ENCODE measurements at places on chromosomes 13 and 19.

GRCh38 chr13:33862016-33862415 is 44.1 kb downstream of the RFC3 start:
- no peak for DNase-seq

DNA sequence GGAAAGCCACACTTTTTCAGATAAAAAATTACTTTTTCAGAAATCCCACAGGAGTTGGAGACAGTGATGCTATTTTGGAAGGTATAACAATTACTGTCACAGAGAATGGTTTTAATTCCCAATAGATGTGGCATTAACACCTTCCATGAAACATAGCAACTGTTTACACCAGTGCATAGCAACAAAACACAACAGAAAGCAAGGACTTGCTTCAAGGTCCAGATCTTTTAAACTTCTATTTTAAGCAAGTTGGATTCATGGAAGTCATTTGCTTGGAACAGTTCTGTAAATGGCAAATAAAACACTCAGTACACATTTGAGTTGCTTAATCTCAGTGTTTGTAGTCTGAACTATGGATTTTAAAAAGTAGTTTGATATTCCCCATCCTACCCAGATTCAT is 385.9 kb upstream of the SPRY2 start:
- no peak for DNase-seq

DNA sequence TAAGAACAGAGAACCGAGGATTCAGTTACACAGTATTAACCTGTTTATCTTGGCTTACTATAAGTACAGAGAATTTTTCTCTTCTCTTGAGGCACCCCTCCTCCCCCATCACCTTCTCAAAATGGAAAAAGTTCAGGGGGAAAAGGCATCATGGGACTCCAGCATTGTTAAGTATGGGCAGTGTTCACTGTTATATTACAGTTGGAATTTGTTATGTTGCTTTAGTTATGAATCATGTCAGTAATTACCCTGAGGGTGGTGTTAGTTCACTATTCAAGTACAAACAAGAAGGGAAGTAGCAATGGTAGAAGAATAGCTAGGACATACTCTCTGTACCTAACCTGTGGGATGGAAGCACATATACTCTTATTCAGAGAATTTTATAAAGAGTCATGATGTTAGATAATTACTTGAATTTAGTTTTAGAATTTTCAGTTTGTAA is 12.0 kb downstream of the LPAR6 start:
- peak; percentile 56 for DNase-seq

DNA sequence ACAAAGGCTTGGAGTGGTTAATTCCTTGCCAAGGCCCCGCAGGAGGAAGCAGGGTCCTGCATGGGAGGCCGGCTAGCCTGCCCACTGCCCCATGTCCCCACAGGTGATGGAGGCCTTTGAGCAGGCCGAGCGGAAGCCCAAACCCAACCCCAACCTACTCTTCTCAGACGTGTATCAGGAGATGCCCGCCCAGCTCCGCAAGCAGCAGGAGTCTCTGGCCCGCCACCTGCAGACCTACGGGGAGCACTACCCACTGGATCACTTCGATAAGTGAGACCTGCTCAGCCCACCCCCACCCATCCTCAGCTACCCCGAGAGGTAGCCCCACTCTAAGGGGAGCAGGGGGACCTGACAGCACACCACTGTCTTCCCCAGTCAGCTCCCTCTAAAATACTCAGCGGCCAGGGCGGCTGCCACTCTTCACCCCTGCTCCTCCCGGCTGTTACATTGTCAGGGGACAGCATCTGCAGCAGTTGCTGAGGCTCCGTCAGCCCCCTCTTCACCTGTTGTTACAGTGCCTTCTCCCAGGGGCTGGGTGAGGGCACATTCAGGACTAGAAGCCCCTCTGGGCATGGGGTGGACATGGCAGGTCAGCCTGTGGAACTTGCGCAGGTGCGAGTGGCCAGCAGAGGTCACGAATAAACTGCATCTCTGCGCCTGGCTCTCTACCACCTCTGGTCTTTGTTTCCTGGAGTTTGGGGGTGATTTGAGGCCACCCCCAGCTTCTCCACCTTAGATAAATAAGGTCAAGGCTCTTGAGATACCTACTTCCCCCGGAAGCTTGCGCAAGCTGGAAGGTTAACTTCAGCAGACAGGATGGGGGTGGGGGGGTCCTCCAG is 2.6 kb downstream of the B3GNT8 start:
- DNase-seq, result no peak

GRCh38 chr13:47396915-47397314 is 500.1 kb upstream of the HTR2A start:
- DNase-seq, result no peak

- no peak for DNase-seq
Measured at GRCh38 chr13:43309311-43309710, 285.9 kb downstream of the DNAJC15 start.

GRCh38 chr13:53207556-53207955 is 178.9 kb downstream of the OLFM4 start:
- DNase-seq, result no peak

DNA sequence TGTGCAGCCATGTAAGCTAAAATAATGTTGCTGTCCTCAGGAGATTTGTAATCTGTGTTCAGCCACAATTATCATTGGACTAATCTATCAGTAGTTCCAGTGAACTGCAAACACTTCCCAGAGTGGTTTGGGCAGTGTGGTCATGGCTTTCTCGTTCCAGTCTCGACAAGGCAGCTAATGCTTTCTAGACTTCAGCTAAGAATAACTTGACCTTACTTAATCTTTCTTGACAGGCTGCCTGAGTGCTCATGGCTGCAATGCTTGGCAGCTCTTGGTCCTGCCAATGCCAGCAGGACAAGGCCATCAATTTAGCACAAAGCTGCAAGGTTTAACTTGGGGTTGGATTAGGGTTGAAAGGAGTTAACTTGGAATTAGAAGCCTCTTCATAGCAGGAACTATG is 32.8 kb downstream of the ATP12A start:
- DNase-seq, result no peak

GRCh38 chr13:101398920-101399319 is 17.4 kb downstream of the NALCN start:
- peak; percentile 69 for DNase-seq
